ENCODE measurements at places on chromosomes 5 and 9.

GRCh38 chr5:42547141-42547540 lies 123.9 kb downstream of the GHR start:
- DNase-seq, result no peak

GRCh38 chr9:81804306-81804705 lies 115.0 kb upstream of the TLE1 start:
- DNase-seq, result no peak

DNA sequence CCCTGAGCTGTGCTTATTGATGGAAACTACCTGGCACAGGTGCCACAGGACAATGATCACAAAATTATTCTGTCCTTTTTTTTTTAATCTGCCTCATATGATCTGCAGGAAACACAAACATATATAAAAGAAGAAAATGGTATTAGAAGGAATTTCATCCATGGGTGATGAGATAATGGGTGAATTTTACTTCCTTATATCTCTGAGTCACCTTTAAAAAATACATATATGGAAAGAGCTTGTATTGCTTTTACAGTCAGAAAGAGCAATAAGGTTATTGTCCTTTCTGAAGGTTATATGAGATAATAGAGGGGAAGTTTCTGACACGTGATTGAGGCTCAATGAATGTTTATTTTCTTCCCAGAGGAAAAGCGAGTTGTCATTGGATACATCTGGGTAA lies 31.6 kb downstream of the NEURL1B start:
- no peak for DNase-seq

DNA sequence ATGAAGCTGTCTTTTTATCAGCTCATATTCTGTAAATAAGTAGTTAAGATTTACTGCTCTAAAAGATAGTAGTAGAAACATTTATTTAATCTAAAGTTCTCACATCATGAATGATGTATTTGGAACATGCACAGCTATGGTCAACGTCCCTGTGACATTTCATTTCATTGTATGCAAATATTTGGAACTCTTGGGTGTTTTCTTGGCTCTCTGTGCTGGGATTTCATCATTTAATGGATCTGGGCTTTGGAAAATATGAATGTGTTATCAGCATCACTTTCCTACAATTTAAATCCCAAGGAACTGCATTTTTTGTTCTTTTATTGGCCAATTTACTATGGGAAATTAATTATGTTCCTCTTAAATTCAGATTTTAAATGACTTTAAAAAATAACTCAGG lies 462.9 kb downstream of the SEMA5A start:
- no peak for DNase-seq

DNA sequence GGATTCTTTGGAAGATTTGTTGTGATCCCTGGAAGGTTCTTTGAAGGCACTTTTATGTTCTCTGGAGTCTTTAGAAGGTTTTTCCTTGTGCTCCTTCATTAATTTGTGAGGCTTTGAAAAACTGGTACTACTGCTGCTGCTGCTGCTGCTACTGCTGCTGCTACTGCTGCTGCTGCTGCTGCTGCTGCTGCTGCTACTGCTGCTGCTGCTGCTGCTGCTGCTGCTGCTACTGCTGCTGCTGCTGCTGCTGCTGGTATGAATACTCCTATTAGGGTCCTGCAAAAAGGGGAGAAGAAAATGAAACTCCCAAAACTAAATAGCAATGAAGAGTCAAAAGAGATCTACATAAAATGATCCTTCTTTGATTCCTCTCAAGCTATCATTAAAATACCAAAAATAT lies 208.1 kb downstream of the MLLT3 start:
- DNase-seq, result no peak

Data from left hindlimb (tissue), 1 donor.